Muscle of leg (tissue), 16 donors: ENCODE measurements at places on chromosomes 16 and 17.

GRCh38 chr16:90057738-90058173, 19.4 kb downstream of the PRDM7 start:
- DNase-seq: no peak

- DNase-seq: no peak
These were observed 1.1 kb downstream of the HS3ST6 start for GRCh38 chr16:1917056-1917664.

DNA sequence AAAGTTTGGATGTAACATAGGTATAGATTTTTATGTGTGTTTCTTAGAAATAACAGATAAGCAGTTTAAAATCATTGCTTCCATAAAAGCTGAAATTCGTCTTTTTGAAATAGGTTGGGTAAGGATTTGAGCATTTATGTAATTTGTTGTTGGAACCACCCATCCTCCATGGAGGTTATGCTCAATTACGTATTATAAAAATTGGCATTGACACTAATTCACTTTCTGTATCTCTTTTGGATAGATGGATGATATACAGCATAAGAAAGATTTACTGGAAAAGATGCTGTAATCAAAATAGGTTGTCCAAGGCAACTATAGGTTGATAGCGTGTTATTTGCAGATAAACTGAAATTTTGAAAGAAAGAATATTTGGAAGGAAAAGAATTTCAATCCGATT, 105.5 kb downstream of the PRKCA start:
- no peak for DNase-seq

- no peak for DNase-seq
These were observed 70.4 kb downstream of the MMD start for GRCh38 chr17:55351226-55351625.

GRCh38 chr17:32516940-32517701, 30.3 kb downstream of the CDK5R1 start:
- no peak for DNase-seq

DNA sequence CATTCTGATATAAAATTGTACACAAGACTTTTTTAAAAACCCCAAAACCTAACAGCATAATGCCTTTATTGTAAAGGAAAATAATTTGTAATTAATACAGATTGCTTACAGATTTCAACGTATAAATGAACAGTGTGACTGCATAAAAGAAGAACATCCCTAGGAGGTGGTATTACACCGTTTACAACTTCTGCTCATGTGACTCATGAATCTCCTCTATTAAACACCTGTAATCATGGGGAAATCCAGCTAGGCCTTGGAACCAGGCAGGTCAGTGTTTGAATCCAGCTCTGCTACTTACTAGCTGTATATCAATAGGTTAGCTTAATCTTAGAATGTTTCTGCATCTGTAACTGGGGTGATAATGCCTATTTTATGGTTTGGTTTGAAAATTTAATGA, 15.2 kb downstream of the RABEP1 start:
- DNase-seq: no peak

DNA sequence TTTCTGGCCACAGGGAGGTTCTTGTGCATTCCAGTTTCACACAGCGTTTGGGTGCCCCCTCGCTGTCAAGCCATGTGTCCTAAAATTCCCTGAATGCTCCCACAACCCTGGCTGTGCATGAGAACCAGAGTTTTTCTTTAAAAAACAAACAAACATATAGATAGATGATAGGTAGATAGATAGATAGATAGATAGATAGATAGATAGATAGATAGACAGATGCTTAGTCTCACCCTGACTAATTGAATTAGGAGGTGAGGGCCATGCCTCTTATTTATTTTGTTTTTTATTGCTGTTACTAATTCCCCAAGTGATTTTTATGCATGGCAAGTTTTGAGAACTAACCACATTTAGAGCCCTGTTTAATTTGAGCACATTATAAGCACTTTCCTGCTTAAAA, 32.2 kb downstream of the PRSS54 start:
- no peak for DNase-seq

- DNase-seq: no peak
These were observed 30.3 kb downstream of the NTN1 start for GRCh38 chr17:9051561-9051960.

GRCh38 chr16:89358030-89359005, 132.0 kb downstream of the ANKRD11 start:
- DNase-seq: peak; percentile 43

GRCh38 chr16:66079671-66080334, 286.7 kb upstream of the CDH5 start:
- no peak for DNase-seq

- DNase-seq: no peak
These were observed 100.2 kb downstream of the MRM1 start for GRCh38 chr17:36701429-36702099.

GRCh38 chr17:67080804-67081203, 36.5 kb downstream of the CACNG1 start:
- no peak for DNase-seq

DNA sequence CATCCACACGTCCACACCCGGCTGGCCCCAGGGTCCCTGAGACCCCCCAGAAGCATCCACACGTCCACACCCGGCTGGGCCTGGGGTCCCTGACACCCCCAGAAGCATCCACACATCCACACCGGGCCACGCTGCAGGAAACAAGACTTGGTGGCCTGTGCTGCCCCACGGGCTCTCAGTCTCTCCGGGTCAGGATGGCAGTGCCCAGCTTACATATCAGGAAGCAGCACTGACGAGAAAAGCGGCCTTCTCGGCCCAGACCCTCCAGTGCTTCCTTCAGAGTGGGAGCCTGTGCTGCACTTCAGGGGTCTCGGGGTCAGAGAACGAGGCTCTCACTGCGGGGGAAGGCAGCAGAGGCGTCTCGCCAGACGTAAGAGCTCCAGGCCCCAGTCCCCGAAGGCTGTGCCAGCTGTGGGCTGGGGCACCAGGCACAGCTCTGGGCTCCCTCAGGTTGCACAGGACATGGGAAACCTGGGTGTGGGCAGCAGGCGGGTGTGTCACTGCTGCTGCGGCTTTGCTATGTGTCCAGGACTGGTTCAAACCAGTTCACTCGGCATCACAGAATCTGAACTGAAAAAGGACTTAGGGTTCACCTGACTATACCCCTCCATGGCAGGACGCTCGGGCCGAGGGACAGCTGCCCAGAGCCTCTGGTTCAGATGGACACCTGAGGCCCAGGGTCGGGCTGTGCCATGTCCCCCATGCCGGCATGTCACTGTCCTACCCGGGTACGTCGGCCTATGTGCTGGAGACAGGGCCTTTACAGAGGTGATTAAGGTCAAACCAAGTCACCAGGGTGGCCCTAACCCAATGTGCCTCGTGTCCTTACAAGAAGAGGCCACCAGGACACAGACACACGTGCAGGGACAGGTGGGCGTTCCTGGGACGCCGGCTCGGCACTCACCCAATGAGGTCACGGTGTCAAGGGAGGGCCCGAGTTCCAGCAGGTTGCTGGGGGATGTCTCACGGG, 40.2 kb upstream of the CHMP6 start:
- DNase-seq: no peak
